Stimulated activated CD8-positive, alpha-beta memory T cell treated with anti-CD3 and anti-CD28 coated beads, Interleukin-4, amount 100 ng/mL, for 48 hours (primary cell): ENCODE measurements at places on chromosomes 7 and 10.

DNA sequence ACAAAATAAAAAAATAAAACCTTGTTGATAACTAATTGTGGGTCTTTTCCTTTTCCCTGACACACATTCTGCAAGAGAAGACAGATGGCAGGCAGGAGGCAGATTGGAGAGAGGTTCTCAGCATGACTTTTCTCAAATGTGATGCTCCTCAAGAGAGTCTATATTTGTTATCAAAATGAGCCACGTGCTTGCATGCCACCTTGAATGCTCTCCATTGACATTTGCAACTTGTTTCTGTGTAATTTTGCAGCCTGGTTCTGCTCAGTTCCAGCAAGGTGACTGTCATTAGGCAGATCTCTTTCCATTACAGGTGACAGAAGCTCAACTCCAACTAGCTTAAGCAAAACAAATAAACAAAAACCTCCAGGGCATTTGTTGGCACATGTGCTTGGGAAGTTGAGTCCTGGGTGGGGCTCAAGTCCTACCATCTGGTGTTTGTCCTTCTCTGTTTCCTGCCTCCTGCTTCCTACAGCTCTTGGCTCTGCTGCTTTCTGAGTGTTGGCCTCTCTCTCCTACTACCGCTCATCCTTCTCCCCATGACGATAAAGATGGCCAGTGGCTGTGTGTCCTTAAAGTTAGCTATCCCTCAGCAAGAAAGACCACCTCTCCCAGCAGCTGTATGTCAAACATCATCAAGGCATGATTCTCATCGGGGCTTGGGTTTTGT is 56.7 kb downstream of the GRK5 start:
- no peak for DNase-seq

DNA sequence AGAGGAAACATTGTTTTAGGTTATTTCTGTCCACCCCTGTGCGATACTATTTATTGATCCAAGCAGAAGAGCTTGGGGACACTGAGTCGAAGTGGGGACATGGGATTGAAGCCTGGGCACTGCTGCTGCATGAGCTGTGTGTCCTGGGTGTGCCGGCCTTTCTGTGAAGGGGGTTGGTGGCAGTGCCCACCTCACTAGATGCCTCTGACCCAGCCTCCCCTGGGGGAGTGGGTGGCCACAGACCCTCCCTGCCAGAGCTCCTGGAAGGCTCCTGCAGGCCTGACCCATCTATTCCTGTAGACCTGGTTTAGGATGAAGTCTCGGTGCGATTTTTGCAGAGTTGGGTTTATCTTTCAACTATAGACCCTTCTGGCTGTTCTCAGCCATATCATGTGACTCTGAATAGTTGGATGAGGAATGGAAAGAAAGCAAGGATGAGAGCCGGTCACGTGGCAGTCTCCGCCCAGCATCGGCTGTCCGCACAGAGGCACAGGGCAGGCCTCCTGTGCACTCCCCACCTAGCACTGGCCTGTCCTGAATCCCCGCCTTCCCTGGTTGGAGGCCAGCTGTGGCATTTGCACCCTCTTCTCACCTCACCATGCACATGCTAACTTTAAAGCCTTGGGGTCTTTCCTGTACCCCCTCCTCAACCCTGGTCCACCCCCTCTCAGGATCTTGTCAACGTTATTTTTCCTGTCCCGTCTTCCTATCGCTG is 17.6 kb upstream of the SH2D4B start:
- no peak for DNase-seq

DNA sequence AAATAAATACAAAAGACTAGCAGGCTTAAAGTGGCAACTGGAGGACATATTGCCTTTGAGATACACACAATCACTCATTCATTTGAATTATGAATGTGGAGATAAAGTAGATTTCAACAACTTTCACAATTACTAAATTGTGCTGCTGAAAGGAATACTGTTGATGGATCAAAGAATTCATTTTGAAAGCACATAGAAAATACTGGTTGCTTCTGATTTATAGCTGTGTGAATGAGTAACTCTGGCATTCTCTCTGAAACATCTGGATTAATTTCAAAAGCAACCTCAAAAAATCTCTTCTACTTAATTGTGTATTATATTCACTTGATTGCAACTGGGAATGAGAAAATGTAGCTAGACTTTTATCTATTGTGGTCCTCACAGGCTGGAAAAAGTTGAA is 397.6 kb downstream of the THSD7A start:
- no peak for DNase-seq

GRCh38 chr7:99296471-99296870 is 23.8 kb downstream of the MYH16 start:
- no peak for DNase-seq

GRCh38 chr10:67783606-67784294 is 54.2 kb downstream of the DNAJC12 start:
- no peak for DNase-seq

DNA sequence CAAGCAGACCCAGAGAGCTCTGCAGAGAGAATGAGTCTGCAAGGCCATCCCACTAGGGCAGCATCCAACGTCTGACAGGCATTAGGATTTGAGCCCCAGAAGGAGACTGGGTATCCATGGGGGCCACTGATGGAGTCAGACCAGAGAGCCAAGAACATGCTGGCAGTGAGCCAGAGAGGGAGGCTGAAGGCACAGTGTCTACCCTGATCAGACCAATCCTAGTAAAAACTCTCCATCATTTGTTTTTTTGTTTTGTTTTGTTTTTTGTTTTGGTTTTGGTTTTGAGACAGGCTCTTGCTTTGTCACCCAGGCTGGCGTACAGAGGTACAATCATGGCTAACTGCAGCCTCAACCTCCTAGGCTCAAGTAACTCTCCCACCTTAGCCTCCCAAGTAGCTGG is 133.1 kb upstream of the LYZL2 start:
- no peak for DNase-seq

DNA sequence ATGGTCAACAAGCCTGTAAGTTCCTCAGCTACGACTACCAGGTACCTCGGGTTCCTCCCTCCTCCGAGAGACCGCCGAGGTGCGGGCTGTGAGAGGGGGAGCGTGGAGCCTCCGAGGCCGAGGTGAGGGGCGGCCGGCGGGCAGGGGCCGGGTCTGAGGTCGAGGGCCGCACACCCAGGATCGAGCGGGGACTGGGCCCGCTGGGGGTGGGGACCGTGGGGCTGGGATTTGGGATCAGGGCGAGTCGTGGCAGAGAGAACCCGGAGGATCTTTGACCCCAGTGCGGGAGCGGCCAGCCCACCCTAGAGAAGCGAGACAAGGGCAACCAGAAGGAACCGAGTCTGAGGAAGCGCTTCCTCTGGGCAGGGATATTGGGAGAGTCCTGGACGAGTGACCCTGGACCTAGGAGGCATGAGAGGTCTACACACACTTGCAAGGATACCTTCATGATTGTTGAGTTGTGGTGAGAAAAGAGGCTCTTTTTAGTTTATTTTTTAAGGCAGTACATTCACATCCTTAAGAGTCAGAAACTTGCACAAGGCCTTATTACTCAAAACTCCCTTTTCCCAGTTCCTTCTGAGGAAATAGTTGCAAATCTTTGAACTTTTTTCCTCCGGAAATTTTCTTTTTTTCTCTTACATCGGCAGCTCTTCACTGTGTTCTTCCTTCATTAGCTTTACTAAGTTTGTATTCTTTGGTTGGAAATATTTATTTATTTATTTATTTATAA is 395 bp downstream of the ZNF487 start:
- DNase-seq, result no peak

DNA sequence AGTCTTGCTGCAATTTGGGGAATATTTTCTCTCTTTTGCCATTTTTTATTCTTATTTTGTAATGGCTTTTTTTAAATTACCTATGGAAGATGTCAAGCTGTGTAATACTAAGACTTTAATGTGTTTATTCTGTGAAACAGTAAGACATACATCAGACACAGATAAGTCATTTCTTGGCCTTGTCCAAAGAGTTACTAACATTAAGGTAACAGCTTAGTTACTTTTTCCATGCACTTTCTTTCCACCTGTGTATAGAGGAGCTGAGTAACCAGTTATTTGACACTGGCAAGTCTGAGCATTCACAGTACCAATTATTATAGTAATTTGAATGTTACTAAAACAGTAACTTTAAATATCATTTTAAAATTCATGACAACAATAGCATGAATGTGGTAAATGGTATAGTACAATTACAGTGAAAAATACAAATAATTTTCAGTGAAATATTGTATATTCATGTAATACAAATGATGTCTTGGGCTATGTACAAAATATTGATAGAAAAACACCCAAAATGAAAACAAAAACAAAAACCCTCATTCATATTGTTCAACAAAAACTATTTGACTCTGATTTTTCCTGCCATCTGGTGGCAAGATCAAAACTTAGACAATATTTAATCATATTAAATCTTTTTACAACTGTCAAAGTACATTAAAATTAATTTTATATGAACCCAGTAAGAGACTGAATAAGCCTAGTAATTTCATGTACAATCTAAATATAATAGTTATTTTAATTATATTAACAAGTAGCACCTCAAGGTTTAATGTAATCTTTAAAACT is 259.8 kb upstream of the SEMA3A start:
- no peak for DNase-seq

DNA sequence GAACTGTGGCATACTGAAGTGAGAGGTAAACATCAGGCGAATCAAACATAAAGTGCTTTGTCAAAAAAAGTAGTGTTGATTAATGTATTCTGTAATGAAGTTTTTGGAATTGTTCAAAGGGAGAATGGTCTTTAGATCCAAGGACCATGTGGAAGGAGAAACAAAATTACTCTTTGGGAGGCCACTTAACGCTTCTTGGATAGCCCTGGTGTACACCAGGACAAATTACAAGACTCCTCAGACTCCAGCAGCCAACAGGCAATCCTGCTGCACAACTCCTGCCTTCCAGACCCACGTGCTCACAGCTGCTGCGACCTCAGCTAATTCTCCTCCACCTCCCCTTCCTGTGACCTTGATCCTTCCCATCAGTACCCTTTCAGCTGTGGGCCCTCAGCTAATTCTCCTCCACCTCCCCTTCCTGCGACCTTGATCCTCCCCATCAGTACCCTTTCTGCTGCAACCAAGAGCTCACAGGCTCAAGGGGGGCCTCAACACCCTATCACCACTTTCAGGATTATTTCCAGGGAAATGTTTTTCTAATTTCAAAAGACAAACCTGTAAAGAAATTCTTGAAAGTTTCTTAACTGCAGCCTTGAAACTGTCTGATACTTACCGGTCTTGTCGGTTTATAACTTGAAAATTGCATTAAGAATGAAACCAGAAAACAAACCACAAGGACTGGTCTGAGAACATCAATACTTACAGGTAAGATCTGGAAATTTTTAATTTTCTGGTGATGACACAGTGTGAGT is 29.7 kb upstream of the DDC start:
- no peak for DNase-seq

DNA sequence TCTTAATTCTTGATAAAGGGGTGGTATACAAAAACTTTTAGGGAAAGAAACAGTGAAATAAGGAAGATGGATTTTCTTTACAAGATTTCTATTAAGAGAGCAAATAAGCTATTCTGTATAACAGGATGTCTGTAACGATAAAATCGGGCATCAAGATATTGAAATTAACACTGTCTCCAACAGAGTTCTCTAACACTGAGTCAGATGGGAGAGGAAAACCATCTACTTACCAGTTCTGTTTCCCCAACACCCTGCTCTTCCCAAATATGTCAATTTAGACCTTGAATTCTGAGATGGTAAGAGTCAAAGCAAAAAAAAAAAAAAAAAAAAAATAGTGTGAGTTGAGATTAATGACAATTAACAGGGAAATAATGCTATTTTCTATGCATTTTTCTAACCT is 23.0 kb downstream of the SMURF1 start:
- DNase-seq, result no peak

- no peak for DNase-seq
Observed at GRCh38 chr10:121448766-121449421, 149.3 kb downstream of the FGFR2 start.

DNA sequence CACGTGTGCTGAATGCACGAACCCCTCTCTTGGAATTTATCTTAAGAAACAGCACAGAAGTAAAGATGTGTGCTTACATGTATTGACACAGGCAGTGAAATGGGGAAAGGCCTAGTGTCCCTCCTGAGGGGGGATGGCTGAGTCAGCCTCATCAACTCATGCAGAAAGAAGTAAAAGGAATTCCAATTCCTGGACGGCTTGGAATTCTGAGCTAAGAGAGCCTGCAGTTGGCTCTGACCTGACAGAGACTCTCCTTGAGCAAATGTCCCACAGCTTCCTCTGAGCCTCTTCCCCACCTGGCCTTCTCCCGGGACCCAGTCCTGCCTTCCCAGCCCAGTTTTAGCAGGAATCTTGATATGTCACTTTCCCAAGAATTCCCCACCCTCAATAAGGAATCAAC is 542.4 kb upstream of the ADARB2 start:
- DNase-seq, result no peak

DNA sequence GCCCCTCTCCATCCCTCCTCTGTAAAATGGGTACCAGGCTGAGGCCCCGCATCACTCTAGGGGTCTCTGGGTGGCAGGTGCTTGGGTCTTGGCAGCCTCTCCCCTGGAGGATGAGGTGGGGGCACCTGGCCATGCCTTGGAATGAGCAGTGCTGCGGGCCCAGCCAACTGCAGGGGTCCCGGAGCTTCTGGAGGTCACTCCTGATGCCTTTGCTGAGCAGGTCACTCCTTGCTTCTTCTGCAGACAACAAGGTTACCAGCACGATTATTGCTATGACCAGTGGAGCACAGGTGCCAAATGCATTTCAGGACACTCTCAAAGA is 22.4 kb upstream of the ZNF488 start:
- DNase-seq, result no peak

GRCh38 chr7:144408121-144408520 is 4.6 kb upstream of the NOBOX start:
- no peak for DNase-seq

DNA sequence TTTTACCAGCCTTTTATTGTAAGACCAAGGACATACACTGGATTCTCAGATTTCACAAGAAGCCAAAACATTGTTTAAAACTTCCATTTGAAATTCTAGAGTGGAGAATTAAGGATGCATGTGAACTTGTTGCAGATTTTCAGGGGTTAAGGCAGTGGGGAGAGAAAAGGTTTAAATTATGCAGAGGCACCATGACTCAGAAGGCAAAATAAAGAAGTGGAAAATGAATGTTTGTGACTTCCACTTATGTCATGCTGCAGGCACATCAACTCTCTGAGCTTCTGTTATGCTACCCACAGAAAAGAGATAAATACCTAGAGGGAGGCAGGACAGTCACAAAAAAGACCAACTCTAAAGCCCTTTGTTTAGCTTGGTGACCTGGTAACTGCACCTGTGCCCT is 84.4 kb upstream of the BET1 start:
- DNase-seq, result no peak

DNA sequence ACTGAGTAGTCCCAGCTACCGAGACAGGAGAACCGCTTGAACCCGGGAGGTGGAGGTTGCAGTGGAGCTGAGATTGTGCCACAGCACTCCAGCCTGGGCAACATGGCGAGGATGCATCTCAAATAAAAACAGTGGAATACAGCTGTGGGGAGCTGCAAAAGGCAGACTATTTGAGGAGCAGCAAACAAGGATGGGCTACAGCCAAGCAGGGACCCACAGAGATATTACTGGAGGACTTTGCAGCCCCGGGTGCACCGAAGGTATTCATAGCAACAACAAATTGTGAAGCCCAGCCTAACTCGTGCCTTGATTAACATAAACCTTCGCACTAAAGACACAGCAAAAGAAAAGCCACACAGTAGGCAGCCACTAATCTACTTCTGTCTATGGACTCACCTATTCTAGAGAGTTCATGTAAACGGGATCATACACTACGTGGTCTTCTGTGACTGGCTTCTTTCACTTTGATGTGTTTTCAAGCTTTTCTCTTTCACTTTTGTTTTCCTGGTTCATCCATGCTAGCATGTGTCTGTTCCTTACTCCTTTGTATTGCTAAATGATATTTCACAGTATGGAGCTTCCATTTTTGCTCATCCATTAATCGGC is 34.0 kb downstream of the PODXL start:
- no peak for DNase-seq
